ENCODE measurements at places on chromosomes 1 and 21.

- DNase-seq = no peak
These were observed 198.8 kb downstream of the AMY1C start for GRCh38 chr1:103948526-103948925.

GRCh38 chr1:152460529-152460899 lies 46.5 kb upstream of the CRNN start:
- DNase-seq = no peak

GRCh38 chr1:46804027-46804889 lies 5.4 kb downstream of the CYP4B1 start:
- DNase-seq = peak; percentile 30

DNA sequence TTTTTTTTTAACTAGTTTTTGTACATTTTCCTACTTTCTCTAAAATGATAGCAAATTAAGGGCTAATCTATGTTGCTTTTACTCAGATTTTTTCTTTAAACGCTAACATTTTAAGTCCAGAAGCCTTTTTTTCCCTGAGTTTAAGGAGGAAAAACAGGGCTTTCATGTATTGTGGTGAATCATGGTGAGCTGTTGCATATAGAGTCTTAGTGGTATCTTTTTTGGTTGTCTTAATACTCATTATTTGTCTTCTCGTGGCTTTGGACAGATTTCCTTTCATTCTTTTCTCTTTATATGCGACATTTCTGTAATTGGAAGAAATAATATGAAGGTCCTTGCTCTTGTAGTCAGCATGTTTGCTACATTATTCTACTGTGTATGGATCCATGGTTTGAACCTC lies 1015.6 kb downstream of the PLA2G4A start:
- DNase-seq = no peak

DNA sequence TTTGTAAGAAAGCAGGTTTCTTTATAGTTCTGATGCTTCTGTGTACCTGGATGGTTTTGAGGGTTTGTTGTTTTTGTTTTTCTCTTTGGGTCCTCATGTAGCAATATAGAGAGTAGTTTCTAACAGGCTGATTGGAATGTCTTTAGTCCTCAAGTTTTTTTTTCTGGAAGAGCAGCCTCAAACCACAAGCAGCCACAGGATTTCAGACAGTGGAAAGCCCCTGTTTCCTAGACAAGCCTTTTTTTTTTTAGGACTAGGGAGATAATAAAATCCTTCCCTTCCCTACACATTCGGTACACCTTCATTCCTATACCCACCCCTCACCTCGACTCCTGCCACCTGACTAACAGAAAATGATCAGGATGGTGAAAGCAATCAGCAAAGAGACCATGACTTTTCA lies 47.6 kb downstream of the ACP6 start:
- no peak for DNase-seq

DNA sequence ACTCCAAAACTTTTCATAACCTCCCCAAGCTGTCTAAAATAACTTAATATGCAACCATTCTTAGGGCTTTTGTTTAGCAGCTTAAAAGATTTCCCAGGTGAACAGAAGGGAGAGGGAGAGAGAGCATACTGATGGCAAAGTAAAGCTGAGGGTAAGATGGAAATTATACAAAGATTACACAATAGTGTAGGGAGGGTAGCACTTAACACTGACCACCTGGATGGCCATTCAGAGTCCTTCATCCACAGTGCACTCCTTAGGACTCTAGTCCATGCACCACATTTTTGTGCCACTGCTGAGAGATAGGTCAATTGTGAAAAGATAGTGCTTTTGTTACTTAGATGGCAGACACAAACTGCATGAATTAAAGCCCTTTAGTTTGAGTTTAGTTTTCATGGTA lies 574.6 kb downstream of the LMO4 start:
- DNase-seq = no peak

- no peak for DNase-seq
These were observed 4.7 kb upstream of the PTPRF start for GRCh38 chr1:43526002-43526401.

GRCh38 chr1:67551375-67551774 lies 121.2 kb upstream of the SERBP1 start:
- peak; percentile 29 for DNase-seq

DNA sequence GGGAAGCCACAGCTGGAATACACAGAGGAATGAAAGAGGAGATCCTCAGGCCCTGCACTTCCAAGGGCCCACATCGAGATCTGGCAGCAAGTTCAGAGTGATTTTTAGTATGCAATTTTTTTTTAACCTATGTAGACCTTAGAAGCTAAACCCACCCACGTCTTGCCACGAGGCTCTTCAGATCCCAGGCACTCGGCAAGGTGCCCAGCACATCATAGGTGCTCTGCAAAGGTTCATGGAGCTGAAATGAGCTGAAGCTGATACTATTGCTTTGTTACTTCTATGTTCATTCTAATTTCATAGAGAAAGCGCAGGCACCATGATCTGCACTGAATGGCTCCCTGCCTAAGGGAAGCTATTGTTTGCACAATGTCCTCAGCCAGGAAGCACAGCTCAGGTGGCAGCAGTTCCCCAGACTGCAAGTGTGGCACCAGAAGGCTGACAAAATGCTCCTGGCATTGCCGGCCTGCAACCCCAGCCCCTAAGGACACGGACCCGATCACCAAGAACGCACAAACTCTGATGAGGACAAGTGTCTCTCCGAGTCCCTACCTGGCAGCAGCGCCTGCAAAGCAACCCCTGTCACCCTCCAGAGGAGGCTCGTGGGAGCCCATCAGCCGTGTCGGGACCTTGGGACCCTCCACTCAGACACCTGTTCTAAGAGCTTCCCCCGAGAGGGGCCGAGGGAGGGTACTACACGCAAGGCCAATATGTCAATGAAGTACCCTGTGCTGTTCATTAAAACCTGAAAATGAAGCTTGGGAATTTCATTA lies 264.2 kb downstream of the NPHP4 start:
- no peak for DNase-seq

Data from islet precursor cell (in vitro differentiated cells).